ENCODE measurements at places on chromosomes 2 and 18. TPM values are rescaled to one million over a fixed set of nuclear protein-coding genes. Genes with fewer than 3 reads are reported as not detected.
A peak's percentile ranks its signal among the peaks of the same experiment; 100 is the strongest.

The RAX gene
- not detected for total RNA-seq

GRCh38 chr2:71505086-71505769 lies 51.9 kb downstream of the DYSF start:
- DNase-seq: peak; percentile 71

The TMEM182 gene
- 135 TPM for total RNA-seq

- DNase-seq: no peak
Measured at GRCh38 chr2:141557329-141558095, 573.3 kb downstream of the LRP1B start.

The GPAT2 gene
- 6.6 TPM for total RNA-seq

DNA sequence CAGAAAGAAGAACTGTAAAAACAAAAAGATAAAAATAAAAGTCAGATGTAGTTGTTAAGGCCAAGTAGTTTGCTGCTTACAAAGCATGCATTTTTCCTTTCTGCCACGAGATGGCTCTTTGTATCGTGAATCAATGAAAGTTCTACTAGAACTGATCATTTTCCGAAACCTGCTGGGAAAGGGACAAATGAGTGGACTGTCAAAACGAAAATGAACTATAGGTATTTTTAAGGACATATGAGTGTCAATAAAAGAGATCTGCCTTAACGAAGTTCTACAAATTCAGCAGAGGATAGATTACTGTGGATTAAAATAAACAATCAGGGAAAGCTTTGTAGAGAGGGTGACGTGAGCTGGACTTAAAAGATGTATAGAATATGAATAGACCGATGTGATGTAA lies 15.0 kb upstream of the ELOA2 start:
- no peak for DNase-seq

GRCh38 chr18:67496469-67496868 lies 20.1 kb downstream of the DSEL start:
- no peak for DNase-seq

GRCh38 chr2:8277921-8278571 lies 403.8 kb upstream of the ID2 start:
- no peak for DNase-seq

DNA sequence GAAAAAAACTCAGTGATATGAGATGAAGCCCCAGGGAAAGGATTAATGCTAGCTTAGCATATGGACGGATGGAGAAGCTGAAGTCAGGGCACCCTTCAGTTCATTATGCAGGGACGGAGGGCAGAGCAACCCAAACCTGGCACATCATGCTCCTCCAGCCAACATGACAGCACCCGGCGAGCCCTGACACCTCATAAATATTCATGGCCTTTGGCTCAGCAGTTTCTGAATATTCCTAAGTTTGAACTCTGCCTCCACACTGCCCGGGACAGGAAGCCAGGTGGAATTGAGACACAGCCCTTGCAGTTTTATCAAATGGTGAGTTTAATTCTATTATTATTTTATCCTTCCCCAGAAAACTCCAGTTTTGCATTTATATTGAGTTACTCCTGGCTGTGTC lies 87.3 kb upstream of the SH3BP4 start:
- DNase-seq: no peak

The KCNF1 gene
- total RNA-seq: 0.27 TPM

The SKOR2 gene
- total RNA-seq: not detected

DNA sequence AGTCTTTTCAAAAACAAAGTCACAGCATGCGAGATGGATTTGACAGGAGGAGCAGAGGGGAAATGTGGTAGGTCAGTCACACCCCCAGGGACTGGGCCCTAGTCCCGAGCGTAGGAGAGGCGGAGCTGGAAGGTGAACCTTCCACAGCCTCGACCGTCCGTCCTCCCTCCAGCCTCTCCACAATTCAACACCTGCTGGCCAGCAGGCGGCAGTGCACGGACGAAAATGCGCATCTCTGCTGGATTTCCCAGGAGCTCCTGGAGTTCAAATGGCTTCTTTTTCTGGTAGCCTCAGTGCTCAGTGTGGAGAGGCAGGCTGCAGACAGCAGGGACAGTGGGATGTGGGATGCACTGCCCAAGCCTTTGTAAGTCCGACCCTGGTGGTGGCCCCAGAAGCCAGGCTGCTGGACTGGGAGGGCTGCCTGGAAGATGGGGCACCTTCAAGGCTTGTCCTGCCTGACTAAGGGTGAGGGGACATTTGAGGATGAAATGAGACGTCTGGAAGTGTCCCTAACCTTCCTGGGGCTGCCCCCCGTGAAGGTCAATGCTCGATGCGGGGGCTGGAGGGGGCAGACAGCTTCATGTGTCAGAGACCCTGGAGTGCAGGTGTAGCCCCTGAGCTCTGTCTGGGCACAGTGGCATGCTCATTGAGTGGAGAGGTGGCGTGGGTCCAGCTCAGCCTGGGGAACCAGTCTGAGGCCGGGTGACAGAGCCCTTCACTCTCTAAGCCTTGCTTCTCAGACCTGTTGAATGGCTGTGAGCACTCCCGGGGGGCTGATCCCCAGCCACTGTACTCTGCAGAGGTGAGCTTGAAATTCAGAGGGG lies 189.5 kb downstream of the TFCP2L1 start:
- DNase-seq: no peak

- DNase-seq: no peak
Measured at GRCh38 chr2:123415678-123416077, 609.4 kb upstream of the CNTNAP5 start.

- no peak for DNase-seq
Measured at GRCh38 chr2:217168496-217168895, 308.6 kb upstream of the TNP1 start.

The STPG4 gene
- total RNA-seq: not detected

Measured in cardiac septum (tissue), 1 donor.